GM23338 (cell line): ENCODE measurements at places on chromosomes 16 and 17.

- peak; percentile 65 for DNase-seq
Measured at GRCh38 chr16:1057252-1057932, 15.2 kb upstream of the SSTR5 start.

DNA sequence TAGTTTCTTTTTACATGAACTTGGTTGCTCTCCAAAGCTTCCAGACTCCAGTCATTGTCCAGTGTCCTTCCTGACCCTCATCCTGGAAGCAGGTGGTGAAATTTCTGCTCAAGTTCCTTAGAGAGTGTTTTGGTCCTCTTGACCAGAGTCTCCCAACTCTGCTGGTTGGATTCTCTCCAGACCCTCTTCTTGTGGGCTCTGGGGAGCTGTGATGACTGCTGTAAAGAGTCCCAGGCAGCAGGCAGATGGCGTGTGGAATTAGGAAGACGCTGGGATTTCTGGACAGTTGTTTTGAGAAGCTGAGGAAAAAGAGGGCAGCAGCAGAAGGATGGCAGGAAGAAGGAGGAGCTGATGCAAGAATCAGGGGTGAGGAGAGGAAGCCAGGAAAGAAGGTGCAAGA lies 1.6 kb upstream of the SEZ6 start:
- no peak for DNase-seq

DNA sequence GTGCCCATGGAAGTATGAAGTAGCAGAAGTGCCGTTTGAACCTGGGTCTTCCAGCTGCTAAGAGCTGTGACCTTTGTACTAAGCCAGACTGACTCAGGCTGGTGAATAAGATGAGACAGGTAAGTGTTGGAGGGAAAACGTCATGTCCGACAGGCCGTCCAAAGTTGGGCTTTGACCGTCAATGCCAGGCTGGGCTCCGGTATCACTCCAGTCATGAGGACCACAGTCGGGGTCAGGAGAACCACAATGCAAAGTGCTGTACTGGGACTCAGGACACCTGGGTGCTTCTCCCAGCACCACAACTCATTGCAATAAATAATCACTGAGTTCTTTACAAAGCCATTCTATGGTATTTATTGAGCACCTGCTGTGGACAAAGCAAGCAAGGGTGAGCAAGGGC lies 268.6 kb downstream of the HAPSTR1 start:
- no peak for DNase-seq

- DNase-seq, result no peak
Measured at GRCh38 chr16:65125322-65125721, 3.5 kb upstream of the CDH11 start.

DNA sequence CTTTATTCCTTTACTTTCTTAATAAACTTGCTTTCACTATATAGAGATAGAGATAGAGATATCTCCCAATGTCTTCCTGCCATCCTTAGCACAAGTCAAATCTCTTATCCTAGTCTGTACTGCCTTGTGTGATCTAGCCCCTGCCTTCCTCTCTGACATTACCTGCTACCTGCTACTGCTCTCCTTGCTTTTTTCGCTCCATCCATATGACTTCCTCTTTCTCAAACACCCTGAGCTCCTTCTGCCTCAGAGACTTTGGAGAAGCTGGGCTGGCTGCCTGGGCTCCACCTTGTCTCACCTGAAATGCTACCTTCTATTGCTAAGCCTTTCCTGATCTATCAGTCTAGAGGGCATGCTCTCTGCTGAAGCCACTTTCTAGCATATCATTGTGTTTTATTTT lies 24.7 kb upstream of the WSB1 start:
- DNase-seq, result no peak

DNA sequence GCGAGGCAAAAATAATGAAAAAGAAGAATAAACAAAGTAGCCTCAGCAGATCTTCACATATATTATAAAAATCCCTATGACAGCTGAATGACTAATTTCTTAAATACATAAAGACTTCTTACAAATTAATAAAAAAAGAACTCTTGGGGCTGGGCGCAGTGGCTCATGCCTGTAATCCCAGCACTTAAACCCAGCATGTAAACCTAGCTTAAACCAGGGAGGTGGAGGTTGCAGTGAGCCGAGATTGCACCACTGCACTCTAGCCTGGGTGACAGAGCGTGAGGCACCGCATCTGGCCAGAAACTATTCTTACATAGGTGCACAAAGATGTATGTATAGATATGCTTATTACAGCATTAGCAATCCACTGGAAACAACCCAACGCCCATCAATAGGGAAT lies 27.7 kb downstream of the C17orf100 start:
- no peak for DNase-seq

GRCh38 chr16:81107511-81107910 lies 11.3 kb upstream of the GCSH start:
- DNase-seq, result no peak

GRCh38 chr17:68197091-68197996 lies 50.5 kb upstream of the AMZ2 start:
- peak; percentile 51 for DNase-seq
